Right ventricle myocardium inferior (tissue), 1 donor: ENCODE measurements at places on chromosomes 12 and 14.

DNA sequence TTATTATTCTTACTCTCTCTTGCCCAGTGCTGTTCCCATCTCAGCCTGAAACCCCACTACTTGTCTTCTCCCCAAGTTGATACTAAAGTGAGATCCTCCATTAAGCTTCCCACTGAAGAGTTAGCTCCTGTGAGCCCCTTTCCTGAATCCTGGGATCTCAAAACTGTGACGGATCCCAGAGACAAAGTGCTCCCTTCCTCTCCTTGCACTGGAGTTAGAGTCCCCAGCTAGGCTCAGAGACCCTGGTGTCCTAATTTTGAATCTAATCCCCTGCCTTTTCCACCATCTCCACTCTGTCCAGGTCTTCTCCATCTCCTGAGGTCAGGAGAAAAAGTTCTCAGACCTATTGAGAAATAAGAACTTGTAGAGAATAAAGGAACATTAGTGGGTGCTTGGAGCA lies 17.6 kb upstream of the TBX3 start:
- no peak for DNase-seq

- no peak for DNase-seq
Observed at GRCh38 chr12:32897687-32898573, 1.4 kb upstream of the PKP2 start.

- no peak for DNase-seq
Observed at GRCh38 chr12:64180951-64181350, 41.1 kb downstream of the KICS2 start.

DNA sequence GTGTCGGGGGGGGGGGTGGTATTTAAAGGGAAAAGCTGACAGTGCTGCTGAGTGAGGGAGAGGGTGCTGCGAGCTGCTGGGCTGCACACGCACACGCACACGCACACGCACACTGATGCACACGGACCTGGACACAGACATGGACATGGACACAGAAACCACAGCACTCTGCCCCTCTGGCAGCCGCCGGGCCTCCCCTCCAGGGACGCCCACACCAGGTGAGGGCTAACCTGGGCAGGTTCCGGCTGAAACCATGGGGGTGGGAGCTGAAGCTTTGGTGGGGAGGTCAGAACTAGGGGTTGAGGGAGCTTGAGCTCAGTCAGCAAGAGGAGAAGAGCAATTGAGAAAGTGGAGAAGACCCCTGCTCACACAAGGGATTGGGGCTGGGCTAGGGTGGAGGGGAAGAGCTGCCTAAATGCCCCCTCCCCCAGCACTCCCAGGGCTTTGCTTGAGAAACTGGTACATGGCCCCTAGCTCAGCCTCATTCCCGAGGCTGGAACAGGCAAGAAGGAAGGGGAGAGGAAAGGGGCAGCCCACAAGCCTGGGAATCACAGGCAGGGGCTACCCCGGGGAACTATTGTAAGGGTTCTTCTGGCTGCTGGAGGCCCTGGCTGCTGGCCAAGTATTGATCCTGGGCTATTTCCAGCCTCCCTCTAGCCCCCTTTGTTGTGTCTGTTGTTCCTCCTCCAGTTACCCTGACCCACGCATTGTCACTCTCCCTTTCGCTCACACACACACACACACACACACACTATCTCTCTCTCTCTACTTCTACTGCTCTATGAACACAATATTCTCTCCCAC lies at the start of gene REM2:
TSS of gene REM2 (plus strand) at position 50 of the 804 bp plus-strand sequence. CDS start at position 116, 66 bp downstream.
- DNase-seq, result no peak

DNA sequence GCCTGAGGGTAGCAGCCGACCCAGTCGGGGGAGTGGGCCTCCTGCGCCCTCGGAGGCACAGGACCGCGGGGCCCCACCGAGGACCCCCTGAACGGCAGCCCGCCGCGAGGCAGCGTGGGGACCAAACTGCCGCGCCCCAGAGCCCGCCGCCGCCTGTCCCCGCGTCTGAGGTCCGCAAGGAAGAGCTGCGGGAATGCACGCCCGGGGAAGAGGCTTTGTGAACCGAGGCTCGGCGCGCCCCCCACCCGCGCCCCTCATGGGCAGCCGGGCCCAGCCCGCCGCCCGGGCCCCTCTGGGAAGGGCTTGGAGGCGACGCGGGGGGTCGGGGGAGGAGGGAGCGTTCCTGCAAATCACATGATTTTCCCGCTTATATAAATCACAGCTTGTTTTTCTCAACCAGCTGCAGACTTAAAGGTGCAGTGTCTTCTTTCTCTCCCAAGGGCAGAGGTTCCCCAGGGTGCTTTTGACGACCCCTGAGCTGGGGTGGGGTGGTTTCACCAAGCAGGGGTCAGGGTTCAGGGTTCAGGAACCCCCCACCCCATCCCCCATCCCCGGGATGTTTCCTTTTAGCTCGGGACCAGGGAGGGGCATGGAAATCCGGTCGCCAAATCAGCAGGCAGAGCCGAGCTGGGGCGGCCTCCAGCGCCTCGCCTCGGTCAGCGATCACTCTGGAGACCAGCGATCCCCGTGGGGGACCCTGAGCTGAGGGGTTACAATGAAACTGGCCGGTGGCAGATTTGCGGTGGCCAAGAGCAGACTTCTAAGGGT lies 44.7 kb upstream of the ATP23 start:
- DNase-seq, result peak; percentile 87

GRCh38 chr12:53937596-53938325 lies 870 bp upstream of the HOXC13 start:
- DNase-seq, result no peak

DNA sequence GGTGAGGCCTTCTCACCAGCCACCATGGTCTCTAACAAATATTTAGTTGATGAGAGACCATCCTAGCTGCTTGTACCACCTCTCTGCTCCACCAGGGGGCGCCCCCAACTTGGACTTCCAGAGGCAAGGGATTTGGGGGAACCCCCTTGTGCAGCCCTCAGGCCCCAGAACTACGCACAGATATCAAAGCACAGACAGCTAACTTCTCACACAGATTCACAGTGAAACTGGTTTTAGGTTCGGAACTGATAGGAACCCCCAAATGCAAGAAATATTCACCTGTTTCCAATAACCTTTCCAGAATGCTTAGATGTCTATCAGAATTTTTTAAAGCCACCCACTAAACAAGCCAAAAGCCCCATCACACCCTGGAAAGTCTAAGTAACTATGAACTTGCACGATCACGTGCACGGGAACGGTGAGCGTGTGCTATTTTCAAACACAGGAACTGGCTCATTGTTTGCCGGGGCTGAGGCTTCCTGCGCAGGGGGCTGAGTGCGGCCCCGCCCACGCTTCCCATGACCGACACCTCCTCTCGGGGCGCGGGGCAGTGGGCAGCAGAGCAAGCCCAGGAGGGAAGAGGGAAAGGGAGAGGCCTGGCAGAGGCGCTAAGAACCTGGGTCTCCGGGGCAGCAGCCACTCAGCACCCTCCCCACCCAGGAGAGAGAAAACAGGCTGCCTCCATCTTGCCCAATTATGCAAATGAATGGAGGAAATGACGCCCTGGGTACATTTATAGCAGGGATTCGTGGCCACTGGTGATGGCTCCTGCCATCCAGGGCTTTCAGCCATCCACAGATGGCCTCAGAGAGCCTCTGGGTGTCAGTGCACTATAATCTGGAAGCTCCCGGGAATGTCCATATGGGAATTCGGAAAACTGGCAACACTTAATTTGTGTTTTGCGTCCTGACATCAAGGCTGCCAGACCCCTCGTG lies 79.4 kb upstream of the GPR68 start:
- peak; percentile 94 for DNase-seq

DNA sequence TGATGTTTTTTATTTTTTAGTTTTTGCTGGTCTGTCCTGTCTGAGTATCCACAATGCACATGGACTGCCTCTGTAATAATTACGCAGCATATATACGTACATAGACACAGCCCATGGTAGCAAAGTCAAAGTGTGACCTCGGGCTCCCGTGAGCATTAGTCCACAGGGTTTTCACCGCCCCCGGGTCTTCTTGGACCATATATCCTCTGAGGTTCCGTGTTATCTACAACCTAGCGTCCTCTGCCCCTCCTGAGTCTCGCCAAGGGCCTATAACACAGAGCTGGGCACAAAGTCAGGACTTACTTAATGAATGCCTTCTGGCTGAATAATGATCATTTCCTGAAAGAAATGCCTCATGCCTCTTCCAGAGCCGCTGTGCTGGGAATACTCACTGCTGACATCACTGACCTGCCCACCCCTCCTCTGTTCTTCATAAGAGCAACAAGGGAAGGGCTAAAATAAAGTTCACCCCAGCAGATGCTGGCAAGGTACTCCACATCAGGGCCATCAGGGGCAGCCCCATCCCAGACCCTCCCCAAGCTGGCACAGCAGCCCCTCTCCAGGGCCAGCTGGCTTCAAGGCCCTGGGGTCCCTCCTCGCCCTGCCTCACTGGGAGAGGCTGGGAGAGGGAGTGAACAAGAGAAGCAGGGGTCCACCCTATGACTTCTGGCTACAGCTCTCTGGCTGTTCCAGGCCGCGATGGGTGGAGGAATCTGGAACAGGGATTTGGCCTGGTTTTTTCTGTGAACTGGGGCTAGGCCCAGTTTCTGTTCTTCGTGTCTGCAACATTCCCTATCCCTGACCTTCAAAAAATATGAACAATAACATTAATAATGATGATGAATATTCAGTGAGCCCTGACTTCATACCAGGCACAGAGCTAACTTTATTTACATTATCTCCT lies 7.9 kb downstream of the HDAC7 start:
- no peak for DNase-seq

- no peak for DNase-seq
Observed at GRCh38 chr12:53194973-53195372, 12.1 kb downstream of the ITGB7 start.

GRCh38 chr14:33851366-33851765 lies 99.5 kb downstream of the EGLN3 start:
- DNase-seq, result no peak

GRCh38 chr12:90013409-90013808 lies 304.8 kb upstream of the ATP2B1 start:
- no peak for DNase-seq

GRCh38 chr14:95007921-95008320 lies 149.4 kb downstream of the DICER1 start:
- DNase-seq, result no peak

GRCh38 chr12:53538209-53538689 lies 31.0 kb upstream of the NPFF start:
- DNase-seq, result no peak

GRCh38 chr12:42766026-42766425 lies 176.5 kb upstream of the PRICKLE1 start:
- no peak for DNase-seq

DNA sequence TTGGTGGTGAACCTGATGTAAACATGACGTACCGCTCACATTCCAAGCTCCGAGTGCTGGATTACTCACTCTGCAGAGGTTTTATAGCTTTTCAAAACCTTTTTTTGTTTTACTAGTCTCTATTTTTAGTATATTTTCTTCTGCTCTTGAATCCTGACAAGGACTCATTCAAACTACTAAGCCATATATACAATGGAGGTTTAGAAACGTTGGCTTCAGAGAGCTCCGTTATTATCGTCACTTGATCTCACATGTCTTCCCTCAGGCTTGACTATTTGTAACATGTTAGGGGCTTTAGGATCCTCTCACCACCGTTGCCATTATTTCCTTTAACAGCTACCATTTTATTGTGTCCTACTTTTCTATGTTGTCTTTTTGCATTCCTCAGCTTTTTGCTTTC lies 1321.5 kb upstream of the FLRT2 start:
- DNase-seq, result no peak

GRCh38 chr14:56580221-56580711 lies 668 bp downstream of the TMEM260 start:
- DNase-seq, result no peak

DNA sequence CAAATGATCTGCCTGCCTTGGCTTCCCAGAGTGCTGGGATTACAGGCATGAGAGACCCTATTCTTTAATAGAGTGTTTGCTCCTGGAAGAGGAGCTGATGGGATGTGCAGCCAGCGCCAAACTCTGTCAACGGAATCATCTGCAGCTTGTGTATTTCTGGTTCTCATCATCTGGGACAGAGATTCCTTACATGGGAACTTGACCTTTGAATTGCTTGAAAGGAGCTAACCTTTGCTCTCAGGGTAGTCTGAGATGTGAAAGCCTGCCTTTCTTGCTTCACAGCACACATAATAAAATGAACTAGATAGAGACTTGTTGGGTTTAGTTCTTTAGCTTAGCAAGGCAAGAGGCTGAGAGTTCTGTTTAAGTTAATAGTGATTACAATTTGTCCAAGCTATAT lies 120.0 kb downstream of the OTOGL start:
- DNase-seq, result no peak

DNA sequence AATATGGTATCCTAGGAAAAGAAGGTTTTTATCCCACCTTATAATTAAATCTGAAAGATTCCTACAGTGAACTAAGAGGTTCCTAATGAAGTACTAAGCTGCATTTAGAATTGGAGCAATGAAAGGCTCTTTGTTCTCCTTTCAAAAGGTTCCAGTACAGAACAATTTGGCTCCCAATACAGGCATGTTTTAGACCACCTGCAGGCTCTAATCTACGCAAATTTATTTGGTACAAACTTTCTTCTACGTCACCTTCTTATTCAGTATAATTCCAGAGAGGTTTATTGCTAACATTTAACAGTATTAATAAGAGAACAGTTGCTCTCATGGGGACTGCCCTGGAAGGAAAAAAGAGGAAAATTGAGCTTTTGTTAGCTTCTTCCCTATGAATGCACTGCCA lies 37.6 kb upstream of the SLCO1C1 start:
- no peak for DNase-seq

- DNase-seq, result no peak
Observed at GRCh38 chr12:26519462-26519861, 313.5 kb downstream of the ITPR2 start.

DNA sequence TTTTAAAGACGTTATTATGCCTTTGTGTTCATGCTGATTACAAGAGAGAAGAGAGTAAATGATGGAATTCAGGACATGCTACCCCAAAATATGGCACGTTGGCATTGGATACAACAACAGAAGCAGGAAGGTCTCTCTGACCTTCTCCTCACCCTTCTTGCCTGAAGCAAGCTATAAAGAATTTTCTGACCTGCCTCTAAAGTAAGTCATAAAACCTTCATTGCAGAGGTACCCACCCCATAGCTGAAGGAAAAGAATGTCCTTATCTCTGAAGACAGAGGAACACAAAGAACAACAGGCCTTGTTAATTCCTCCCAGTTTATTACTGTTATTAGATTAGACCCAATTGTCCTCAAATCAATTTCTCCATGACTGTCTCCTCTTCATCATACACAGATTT lies 176.2 kb downstream of the FBXL14 start:
- DNase-seq, result no peak

GRCh38 chr12:82130762-82131161 lies 227.4 kb downstream of the CCDC59 start:
- no peak for DNase-seq

DNA sequence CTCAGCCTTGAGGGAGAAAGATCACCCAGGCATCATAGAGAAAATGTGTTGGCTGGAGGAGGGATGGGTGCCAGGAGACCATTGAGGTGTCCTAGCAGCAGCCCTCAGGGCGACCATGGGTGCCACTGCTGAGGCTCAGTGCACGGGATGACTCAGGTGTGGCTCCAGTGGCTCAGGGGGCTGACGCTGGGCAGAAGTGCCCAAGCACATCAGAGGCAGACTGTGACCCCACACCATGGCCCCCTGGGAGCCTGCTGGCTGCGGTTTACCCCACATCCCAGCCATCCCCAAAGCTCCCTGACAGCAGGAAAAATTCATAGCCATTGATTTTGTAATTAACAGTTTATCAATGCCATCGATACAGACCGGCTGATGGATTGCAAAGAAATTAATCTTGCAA lies 120.7 kb downstream of the ESRRB start:
- DNase-seq, result no peak

GRCh38 chr14:95522556-95522955 lies 6.1 kb upstream of the SYNE3 start:
- no peak for DNase-seq
